ENCODE measurements at places on chromosomes 3 and 15.

- peaks cover 13% of the 10 kb centered on the region for H3K36me3 ChIP-seq
- no peak for DNase-seq
- no peak overlapping the region for H3K27ac ChIP-seq
- no peaks in the 10 kb centered on the region for H3K27me3 ChIP-seq
- peaks cover 8% of the 10 kb centered on the region for H3K4me1 ChIP-seq
Measured at GRCh38 chr3:194607592-194608389, 25.4 kb downstream of the TMEM44 start.

GRCh38 chr15:96359616-96360521 lies 29.4 kb downstream of the NR2F2 start:
- peaks cover 44% of the 10 kb centered on the region for H3K4me1 ChIP-seq
- H3K36me3 ChIP-seq: peaks cover 3% of the 10 kb centered on the region
- peaks cover 87% of the 10 kb centered on the region for H3K27me3 ChIP-seq
- no peak overlapping the region for H3K27ac ChIP-seq
- peak overlapping the region; percentile 92 for H3K4me3 ChIP-seq

- H3K27ac ChIP-seq: no peak overlapping the region
- H3K27me3 ChIP-seq: peaks cover 1% of the 10 kb centered on the region
- H3K36me3 ChIP-seq: no peaks in the 10 kb centered on the region
- H3K4me1 ChIP-seq: peaks cover 25% of the 10 kb centered on the region
- no peak overlapping the region for H3K4me3 ChIP-seq
- DNase-seq: no peak
Measured at GRCh38 chr3:107978131-107979055, 112.4 kb downstream of the CD47 start.

- peaks cover 15% of the 10 kb centered on the region for H3K27me3 ChIP-seq
- DNase-seq: no peak
- no peak overlapping the region for H3K27ac ChIP-seq
- no peaks in the 10 kb centered on the region for H3K36me3 ChIP-seq
- H3K4me3 ChIP-seq: no peak overlapping the region
Measured at GRCh38 chr15:74252721-74253120, 16.6 kb downstream of the CCDC33 start.

DNA sequence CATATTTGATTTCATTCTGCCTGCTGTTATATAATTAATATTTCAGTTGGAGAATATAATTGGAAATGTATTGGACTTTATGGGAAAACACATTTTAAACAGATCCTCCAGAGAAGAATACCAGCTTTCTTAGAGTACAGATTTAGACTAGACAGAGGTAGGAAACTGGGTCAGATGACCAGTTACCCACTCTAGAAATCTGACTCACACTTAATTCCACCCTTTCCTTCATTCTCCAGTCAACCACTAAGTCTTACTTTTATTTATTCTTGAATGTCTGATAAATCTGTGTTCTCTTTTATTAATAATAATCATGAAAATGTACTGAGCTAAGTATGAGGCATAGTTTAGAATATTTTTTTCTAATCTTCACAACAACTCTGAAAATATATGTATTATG lies 110.7 kb downstream of the LRRC49 start:
- no peaks in the 10 kb centered on the region for H3K27me3 ChIP-seq
- H3K4me3 ChIP-seq: no peak overlapping the region
- no peak overlapping the region for H3K27ac ChIP-seq
- H3K4me1 ChIP-seq: no peaks in the 10 kb centered on the region
- peaks cover 6% of the 10 kb centered on the region for H3K36me3 ChIP-seq

GRCh38 chr3:79204351-79204750 lies 563.4 kb downstream of the ROBO1 start:
- no peaks in the 10 kb centered on the region for H3K27me3 ChIP-seq
- no peaks in the 10 kb centered on the region for H3K36me3 ChIP-seq
- DNase-seq: no peak

DNA sequence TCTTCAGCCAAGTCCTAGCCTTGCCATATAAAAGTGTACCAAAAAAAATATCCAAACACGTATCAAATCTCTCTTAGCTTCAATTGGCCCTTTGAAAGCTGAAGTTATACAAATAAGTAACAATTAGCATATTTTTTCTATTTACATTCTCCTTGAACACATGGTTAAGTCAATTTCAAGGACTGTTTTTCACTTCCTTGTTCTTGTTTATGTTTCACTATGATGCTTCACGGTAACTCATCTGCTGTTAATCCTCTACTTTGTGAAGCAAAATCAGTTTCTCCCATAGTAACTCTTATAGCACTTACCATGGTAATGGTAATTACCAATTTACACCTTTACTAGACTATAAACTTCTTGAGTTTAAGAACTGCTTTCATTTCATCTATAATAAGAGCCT lies 10.6 kb upstream of the SPRED1 start:
- H3K4me3 ChIP-seq: no peak overlapping the region
- H3K36me3 ChIP-seq: no peaks in the 10 kb centered on the region
- no peak for DNase-seq

- H3K4me3 ChIP-seq: no peak overlapping the region
- H3K36me3 ChIP-seq: peaks cover 7% of the 10 kb centered on the region
- DNase-seq: no peak
- peaks cover 47% of the 10 kb centered on the region for H3K4me1 ChIP-seq
Measured at GRCh38 chr3:57826245-57826951, 70.3 kb downstream of the SLMAP start.

- H3K4me3 ChIP-seq: no peak overlapping the region
- H3K27me3 ChIP-seq: no peaks in the 10 kb centered on the region
- H3K27ac ChIP-seq: no peak overlapping the region
Measured at GRCh38 chr3:20573175-20573574, 387.2 kb upstream of the SGO1 start.

DNA sequence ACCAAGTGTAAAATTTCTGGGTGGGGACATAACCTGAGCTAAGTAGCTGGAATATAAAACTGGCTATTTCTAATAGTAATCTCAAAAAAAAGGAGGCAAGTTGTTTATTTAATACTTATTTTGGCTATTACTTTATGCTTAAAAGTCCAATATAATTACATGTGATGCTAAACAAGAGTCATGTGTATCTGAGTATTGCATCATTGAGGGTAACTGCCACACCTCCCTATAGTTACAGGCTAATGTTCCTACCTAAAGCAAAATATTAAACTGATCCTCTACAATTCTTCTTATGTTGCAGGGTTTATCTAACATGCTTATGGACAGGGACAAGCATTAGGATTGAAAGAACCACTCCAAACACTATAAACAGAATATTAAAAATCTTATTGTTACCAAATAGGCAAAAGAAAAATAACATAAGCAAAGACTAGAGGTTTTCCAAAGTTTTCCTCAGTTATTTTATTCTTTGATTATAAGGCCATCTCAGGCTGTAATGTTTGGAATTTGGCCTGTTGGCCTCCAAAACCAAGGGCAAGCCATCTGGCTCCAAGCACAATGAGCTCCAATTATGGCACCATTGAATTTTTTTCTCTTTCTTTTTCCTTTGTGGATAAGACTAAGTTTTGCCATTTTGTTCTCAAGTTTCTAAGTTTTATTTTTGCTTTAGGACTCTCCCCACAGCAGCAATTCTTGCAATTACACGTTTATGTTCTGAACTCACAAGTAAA lies 75.8 kb upstream of the ABI3BP start:
- no peaks in the 10 kb centered on the region for H3K36me3 ChIP-seq
- H3K27me3 ChIP-seq: no peaks in the 10 kb centered on the region
- peaks cover 4% of the 10 kb centered on the region for H3K4me1 ChIP-seq

DNA sequence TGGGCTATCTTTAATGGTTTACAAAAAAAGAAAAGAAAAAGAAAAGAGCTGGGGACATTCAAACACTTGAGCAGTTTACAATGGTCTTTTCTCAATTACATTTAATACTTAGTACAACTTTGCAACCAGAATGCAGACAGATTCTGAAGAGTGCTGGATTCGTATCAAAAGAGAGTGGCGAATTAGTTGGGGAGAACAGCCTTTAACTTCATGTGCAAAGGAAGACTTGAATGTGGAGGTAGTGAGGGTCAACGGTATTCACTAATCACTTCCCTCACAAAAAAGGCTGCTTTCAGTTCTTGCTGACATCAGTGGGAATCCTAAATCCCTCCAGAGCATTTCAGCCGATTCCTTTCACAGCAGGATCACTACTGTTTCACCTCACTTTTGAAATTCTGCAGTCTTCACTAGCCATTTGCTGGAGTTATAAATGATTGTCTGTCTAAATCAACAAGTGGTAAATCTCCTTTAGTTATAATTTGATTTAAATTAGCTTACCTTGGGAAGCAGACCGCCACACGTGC lies 323.0 kb upstream of the SEMA6D start:
- no peaks in the 10 kb centered on the region for H3K27me3 ChIP-seq
- no peak overlapping the region for H3K4me3 ChIP-seq
- DNase-seq: no peak
- H3K4me1 ChIP-seq: peaks cover 16% of the 10 kb centered on the region
- no peak overlapping the region for H3K27ac ChIP-seq
- H3K36me3 ChIP-seq: no peaks in the 10 kb centered on the region

DNA sequence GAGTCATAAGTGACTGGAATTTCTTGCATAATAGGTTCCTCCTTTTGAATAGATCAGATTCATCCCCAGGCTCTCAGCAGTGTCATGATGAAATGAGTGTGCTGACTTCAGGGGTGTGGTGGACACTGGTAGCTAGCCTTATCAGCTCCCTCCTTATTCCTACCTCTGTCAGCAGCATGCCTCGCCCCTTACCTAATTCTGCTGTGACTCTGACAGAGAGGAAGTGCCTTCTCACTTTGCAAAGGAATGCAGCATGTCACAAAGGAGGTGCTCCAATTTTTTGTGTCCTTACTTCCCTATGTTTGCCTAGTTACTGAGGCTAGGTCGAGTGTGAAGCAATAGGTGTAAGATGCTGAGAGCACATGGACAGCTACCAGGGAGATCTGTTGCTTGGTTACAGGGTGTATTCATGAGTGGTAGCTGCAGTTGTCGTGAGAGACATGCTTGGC lies 90.6 kb downstream of the TNFAIP8L3 start:
- no peaks in the 10 kb centered on the region for H3K27me3 ChIP-seq
- H3K4me3 ChIP-seq: peak overlapping the region; percentile 8
- no peak for DNase-seq
- peak overlapping the region; percentile 89 for H3K27ac ChIP-seq
- H3K36me3 ChIP-seq: peaks cover 18% of the 10 kb centered on the region

DNA sequence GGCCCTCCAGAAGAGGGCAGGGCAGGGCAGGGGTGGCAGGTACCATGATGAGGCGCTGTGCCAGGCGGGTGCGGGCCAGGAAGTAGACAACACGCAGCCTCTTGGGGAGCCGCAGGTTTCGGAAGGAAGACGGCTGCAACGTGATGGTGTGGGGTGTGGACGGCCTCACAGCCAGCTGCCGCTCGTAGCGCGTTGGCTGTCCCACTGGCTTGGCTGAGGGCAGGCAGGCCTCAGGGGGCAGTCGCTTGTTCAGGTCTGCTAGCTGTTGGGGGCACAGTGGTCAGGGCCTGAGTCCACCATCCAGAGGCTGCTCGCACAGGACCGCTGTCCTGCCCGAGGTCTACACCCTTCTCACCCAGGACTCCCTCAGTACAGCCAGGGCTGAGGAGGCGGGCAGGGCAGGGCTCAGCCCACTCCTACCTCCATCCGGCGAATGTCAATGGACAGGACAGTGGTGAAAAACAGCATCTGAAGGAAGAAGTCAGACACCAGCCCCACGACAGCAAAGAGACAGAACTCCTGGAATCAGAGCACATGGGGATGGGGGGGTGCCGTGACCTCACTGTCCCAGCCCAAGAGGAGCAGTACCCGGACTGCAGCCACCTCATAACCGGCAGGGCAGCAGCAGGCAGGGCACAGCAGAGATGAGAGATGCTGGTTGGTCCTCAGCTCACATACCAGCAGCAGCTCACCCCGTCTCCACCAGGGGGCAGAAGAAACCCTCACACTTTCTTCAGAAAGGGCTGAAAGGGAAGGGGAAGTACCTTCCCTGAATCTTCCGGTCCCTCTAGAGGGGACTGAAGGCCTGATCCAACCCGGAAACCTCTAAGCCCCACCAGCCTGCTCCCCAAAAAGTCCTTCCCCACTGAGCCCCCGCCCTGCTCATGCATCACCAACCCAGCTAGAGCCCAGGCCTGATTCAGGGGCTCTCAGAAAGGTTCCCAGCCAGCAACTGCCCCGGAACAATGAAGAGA lies 40.0 kb downstream of the PTPN23 start:
- H3K27me3 ChIP-seq: no peaks in the 10 kb centered on the region
- peak overlapping the region; percentile 93 for H3K27ac ChIP-seq
- peaks cover 18% of the 10 kb centered on the region for H3K36me3 ChIP-seq
- peaks cover 7% of the 10 kb centered on the region for H3K4me1 ChIP-seq
- peak overlapping the region; percentile 74 for H3K4me3 ChIP-seq
- peak; percentile 89 for DNase-seq

GRCh38 chr3:118480101-118480860 lies 554.4 kb downstream of the IGSF11 start:
- H3K36me3 ChIP-seq: no peaks in the 10 kb centered on the region
- peaks cover 12% of the 10 kb centered on the region for H3K27me3 ChIP-seq
- no peak for DNase-seq
- no peak overlapping the region for H3K27ac ChIP-seq
- peaks cover 6% of the 10 kb centered on the region for H3K4me1 ChIP-seq

DNA sequence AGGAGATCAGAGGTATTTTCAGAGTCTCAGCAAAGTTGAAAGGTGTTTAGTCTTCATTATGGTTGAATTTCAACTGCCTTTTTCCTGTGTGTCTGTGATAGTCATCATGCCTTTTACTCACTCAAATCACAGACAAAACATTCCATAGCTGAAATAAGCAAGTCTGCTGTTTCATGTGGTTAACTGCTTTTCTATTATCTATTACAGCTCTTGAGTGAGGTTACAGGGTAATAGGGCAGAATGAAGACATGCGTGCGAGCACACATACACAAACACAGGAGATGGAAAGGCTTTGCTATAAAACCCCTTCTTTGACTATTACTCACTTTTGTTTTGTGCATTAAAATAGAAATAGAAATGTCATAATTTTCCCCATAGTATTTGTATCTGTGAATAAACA lies 192.6 kb upstream of the RARB start:
- no peak overlapping the region for H3K27ac ChIP-seq
- DNase-seq: no peak
- H3K27me3 ChIP-seq: peaks cover 5% of the 10 kb centered on the region
- H3K4me3 ChIP-seq: no peak overlapping the region

DNA sequence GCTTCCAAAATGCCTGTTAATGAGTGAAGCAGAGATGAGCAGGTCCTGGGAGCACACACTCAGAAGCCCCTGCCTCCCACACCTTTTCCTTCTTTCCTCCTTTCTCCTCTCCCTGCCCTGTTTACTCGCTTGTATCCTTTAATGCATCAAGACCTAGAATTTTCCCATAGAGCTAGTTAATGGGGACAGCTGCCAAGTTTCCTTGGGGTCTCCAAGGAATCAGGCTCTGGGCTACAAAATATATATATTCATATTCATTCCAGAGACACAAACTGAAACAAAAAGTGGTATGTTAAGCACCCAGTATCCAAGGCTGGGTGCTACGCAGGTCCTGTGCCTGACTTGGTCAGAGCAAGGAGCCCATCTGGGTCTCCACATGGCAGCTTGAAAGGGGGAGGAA lies 235.6 kb downstream of the MYRIP start:
- no peak overlapping the region for H3K4me3 ChIP-seq
- H3K4me1 ChIP-seq: no peaks in the 10 kb centered on the region
- H3K27me3 ChIP-seq: peaks cover 4% of the 10 kb centered on the region
- no peak overlapping the region for H3K27ac ChIP-seq
- H3K36me3 ChIP-seq: no peaks in the 10 kb centered on the region

GRCh38 chr3:33030246-33030645 lies 66.7 kb downstream of the GLB1 start:
- peaks cover 14% of the 10 kb centered on the region for H3K36me3 ChIP-seq
- peaks cover 6% of the 10 kb centered on the region for H3K4me1 ChIP-seq
- H3K27ac ChIP-seq: peak overlapping the region; percentile 42
- no peak for DNase-seq
- no peak overlapping the region for H3K4me3 ChIP-seq
- H3K27me3 ChIP-seq: no peaks in the 10 kb centered on the region
